ENCODE measurements at places on chromosomes 1 and 21.
A peak's percentile ranks its signal among the peaks of the same experiment; 100 is the strongest.

GRCh38 chr1:101506541-101507164, 269.8 kb downstream of the S1PR1 start:
- no peak for DNase-seq

DNA sequence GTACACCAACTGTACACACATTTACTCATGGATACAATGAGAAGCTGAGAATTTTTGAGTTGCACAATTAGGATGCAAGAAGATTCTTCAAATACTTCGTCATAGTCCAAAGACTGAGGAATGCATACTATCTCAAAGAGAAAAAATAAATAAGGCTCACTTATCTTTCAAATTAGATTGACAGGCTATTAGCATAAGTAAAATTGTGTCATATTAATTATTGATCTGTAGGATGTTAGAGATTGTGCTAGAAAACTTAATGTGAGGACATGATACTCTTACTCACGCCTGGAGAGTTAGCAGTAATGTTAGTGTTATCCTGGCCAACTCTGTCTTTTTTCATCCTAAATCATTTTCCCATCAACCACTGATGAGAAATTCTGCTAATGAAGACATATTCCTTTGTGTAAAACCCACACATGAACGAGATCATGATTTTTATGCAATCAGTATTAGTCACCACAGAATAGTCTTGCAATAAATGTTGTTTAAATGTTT, 659.0 kb downstream of the LTN1 start:
- no peak for DNase-seq

GRCh38 chr1:160767395-160768294, 28.3 kb upstream of the LY9 start:
- DNase-seq, result no peak

DNA sequence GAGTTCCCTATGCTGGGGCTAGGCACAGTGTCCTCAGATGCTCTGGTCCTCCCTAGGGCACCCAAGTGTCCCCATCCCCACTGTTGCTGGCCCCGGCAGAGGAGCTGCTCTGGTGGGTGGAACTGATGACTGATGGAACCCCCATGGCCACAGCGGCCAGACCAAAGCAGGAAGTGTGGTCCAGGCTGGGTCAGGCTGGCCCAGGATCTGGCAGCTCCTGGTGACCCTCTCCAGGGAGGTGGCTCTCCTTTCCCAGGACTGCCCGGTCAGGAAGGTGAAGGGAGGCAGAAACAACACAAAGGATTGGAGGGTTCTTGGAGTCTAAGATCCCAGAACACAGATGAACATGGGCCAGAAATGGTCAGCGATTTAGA, 1.1 kb downstream of the NKAIN1 start:
- DNase-seq, result no peak

- DNase-seq, result no peak
Observed at GRCh38 chr1:64499966-64500365, 30.0 kb downstream of the CACHD1 start.

DNA sequence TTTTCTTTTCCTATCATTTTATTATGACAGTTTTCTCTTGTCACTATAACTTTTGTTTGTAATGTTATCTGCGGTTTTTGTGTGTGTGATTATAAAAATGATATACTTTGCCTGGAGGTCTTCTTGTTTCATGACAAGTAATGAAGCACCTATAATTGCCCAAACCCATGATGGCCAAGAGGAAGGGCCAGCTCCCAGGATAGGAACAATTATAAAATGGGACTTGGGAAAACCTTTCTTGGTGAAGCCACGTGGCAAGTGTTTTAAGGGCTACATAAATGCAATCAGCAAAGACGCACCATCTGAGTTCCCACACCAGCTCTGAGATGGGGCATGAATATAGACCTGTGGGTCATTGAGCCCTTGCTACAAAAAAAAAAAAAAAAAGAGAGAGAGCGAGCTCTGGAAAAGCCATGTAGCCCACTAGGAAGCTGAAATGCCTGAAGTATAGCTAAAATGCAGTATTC, 462.6 kb upstream of the RUNX1 start:
- DNase-seq, result no peak

GRCh38 chr1:101781201-101781831, 215.4 kb downstream of the OLFM3 start:
- DNase-seq, result no peak

DNA sequence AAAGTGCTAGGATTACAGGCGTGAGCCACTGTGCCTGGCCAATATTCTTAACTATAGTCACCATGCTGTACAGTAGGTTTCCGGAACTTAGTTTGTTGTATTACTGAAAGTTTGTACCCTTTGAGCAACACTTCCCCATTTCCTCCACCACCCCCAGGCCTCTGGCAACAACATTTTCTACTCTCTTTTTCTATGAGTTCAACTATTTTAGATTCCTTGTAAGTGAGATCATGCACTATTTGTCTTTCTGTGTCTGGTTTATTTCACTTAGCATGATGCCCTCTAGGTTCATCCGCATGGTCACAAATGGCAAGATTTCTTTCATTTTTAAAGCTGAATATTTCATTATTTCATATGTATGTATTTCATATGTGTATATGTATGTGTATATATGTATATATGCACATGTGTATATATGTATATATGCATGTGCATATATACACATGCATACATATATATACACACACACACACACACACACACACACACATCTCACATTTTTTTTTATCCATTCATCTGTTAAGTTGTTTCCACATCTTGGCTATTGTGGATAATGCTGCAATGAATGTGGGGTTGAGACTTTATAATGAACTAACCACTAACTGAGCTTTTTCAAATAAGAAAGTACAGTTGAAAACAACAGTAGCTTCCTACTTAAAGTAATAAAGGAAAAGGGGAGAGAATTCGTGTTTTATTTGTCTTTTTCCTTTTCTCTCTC, 256.8 kb upstream of the C1orf105 start:
- no peak for DNase-seq

- DNase-seq, result no peak
Observed at GRCh38 chr1:160436966-160437365, 36.6 kb downstream of the VANGL2 start.

DNA sequence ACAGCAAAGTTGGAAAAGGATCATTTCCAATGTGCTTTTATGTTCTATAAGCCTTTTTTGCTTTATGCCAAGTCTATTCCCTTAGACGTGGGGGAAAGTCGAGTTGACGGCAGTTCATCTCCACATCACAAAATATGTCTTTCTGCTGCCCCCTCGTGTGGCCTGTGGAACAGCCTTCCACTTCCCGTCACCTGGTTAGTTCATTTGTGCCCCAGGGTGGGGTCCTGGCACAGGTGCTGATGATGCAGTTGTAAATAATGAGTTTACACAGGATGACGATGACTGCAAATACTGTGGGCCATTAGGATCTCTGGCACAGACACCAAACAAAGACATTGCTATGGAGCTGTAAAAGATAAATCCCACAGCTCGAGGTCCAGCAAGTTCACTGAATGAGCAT, 10.0 kb upstream of the OTUD3 start:
- no peak for DNase-seq

DNA sequence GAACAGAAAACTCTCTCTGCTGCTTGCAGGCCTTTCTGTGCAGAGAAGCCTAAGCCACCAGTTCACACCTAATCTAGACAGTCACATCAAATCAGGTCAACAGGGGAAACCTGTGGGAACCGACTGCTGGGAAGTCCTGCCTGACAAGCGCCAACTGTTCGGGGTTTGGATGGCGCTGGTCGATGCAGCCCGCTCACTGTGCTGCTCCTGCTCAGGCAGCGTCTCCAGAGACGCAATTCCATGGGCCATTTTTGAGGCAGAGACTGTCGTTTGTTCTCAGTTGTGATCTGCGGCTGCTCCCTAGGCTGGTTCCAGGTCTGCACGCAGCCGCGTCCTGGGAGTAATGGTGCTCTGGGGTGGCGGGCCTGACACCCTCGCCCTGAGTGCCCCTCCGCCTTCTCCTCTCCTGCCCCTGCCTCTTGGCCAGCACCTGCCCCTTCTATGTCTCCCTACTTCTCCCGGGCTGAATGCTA, 1.4 kb downstream of the AGT start:
- no peak for DNase-seq

DNA sequence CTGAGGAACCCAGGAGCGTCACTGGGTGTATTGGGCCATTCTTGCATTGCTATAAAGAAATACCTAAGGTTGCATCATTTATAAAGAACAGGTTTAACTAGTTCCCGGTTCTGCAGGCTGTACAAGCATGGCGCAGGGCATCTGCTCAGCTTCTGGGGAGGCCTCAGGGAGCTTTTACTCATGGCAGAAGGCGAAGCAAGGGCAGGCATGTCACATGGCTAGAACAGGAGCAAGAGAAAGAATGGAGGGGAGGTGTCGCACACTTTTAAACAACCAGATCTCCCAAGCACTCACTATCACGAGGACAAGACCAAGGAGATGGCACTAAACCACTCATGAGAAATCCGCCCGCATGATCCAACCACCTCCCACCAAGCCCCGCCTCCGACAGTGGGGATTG, 65.2 kb downstream of the PSMG1 start:
- peak; percentile 60 for DNase-seq

DNA sequence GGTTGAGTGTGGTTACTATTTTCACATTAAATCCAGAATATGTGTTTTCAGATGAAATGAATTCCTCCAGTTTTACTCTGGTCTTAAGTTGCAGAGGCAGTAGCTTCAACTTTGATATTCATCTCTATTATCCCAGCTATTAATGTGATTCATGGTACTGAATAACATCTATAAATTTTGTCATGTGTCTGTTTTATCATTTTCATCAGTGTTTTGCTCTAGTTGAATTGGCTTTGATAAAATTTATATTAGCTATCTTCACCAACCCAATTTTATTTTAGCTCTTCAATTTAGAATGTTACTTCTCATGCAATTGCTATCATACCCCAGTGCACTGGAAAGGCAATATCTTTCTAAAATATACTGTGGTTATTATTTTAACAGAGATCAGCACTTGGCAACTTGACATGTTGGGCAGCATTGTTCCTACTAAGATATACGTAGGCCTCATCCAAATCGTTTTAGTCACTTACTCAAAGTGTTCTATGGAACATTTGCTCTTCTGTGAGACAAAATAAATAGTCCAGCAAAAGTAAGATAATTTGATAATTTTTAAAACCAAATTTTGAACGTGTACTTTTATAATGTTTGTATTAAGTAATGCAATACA, 184.3 kb downstream of the NCAM2 start:
- no peak for DNase-seq

- no peak for DNase-seq
Observed at GRCh38 chr1:160137216-160137862, 14.1 kb upstream of the ATP1A4 start.

DNA sequence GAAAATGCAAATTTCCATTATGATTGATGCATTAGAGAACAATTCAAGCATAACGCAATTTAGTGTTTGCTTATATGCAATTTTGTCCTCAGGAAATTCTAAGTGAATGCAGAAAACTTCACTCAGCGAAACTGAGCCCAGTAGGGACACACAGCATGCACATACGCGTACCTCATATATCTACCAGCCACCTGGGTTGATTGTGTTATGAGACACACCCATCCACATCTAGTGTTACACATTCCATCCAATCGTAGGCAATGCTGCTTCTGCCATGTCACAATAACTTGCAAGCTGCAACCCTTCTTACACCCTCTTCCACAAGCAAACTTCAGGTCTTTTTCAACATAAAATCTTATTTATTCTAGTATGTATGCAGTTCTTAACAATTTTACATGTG, 312.9 kb downstream of the HHAT start:
- DNase-seq, result no peak

DNA sequence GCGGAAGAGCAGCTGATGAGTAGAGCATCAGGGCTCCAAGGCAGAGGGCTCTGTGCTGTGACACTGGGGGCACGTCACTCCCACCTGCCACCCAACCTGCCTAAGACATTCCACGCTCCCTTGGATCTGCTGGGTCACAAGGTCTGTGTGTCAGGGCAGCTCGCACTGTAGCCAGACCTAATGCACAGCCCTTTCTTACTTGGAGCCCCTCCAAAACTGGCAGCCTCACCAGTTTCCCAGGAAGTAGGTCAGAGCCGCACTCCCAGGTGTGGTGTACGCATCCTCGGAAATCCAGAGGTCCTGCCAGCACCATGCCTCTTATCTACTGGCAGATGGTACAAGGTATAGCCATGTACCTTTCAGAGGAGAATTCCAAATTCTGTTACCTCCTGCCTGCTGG, 22.3 kb downstream of the DMRTB1 start:
- DNase-seq, result no peak

GRCh38 chr1:204973449-204973848, 69.6 kb upstream of the CNTN2 start:
- DNase-seq, result no peak

GRCh38 chr1:30041741-30042437, 681.5 kb downstream of the MATN1 start:
- DNase-seq, result peak; percentile 58

DNA sequence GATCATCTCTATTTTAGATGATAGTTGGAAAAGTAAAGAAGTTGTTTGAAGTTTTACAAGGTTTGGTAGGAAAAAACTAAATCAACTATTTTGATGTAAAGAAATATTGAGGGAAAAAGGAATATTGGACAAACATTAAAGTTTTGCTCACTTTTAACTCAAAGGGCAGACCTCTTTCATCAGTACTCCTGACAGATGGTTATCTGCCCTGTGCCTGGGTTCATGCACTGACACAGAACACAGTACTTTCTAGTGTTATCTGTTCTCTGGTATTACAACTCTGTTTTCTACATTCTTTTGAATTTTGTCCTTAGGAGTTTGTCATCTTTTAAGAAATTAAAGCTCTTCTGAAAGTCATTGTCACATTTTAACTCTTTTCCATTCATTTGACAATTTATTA, 118.7 kb downstream of the POU2F1 start:
- no peak for DNase-seq

DNA sequence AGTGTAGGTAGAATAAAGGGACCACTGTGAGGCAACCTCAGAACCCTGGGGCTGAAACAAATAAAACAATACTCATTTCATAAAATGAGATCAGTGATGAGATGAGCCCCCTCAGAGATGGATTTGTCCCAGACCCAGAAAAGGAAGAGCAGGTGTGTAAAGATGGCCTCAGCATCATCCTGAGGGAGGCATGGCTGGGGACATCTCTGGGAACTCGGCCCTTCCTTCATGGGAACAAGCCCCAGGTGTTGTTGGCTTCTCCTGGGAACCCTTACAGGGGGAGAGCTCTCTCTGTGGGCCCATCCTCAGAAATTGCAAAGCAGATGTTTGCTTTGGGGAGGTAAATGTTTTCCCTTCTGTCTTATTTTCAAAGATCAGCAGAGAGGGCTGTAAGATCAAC, 133.2 kb upstream of the USP24 start:
- no peak for DNase-seq

- DNase-seq, result no peak
Observed at GRCh38 chr1:28358716-28359115, 10.8 kb upstream of the PHACTR4 start.

DNA sequence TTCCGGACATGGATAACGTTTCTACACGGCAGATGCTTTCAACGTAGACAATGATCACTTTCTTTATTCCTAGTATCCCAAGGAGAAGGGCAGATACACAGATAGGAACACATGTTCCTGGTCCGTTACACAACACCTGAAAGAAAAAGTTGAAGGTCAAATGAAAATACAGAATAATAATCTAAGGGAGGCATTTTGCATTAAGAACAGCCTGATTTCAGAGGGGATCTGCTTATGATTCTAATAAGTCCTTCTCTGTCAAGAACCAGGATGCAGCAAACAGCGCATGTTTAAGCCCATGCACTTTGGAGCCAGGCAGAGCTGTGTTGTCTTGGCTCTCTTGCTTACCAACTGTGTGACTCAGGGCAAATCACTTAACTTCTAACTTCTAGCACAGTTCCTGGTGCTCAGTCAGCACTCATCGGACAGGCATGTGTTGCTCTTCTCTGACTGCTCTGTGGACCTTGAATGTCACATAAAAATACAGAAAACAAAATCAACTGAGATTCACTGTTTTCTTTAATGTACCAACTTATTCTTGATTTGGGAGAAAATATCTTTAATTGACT, 56.3 kb upstream of the CNN3 start:
- DNase-seq, result no peak
